SK-N-SH (cell line): ENCODE measurements at places on chromosomes 11 and 22. TPM values are rescaled to one million over a fixed set of nuclear protein-coding genes. Genes with fewer than 3 reads are reported as not detected.
A peak's percentile ranks its signal among the peaks of the same experiment; 100 is the strongest.

C11orf21 gene
- polyA plus RNA-seq = 0.03 and 0.06 TPM in 2 replicates

XNDC1N gene
- polyA plus RNA-seq = 3.4 and 4.5 TPM in 2 replicates

TSGA10IP gene
- polyA plus RNA-seq = not detected in 2 replicates

SHISAL1 gene
- polyA plus RNA-seq = 0.10 and 0.11 TPM in 2 replicates

MRPL40 gene
- polyA plus RNA-seq = 34.9 and 35.7 TPM in 2 replicates

OR52E8 gene
- polyA plus RNA-seq = not detected in 2 replicates

DNA sequence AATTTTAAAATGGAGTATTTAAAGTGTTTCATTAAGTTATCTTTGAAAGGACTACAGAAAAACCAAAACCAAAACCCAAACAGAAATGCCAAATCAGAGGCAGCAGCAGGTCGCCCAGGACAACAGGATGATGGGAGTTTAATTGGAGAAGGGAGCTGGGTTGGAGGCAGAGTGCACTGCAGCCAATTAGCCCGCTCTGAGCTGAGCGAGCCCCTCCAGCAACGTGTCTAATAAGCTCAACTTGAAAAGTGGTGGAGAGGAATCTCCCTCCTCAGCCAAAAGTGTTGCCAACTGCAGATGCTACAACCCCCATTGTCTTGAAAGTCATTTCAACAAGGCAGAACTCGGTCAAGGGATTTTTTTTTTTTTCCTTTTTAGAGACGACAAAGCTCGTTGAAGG is 323.9 kb downstream of the CADM1 start:
- no peaks in the 10 kb centered on the region for H3K27me3 ChIP-seq
- DNase-seq = no peak
- no peak overlapping the region for H3K27ac ChIP-seq
- no peak overlapping the region for H3K4me3 ChIP-seq

GRCh38 chr22:27879923-27880322 is 39.1 kb downstream of the PITPNB start:
- peak; percentile 55 for DNase-seq
- peaks cover 62% of the 10 kb centered on the region for H3K36me3 ChIP-seq
- peaks cover 6% of the 10 kb centered on the region; the same call in 1 of the 2 replicates for H3K4me1 ChIP-seq
- H3K27ac ChIP-seq = no peak overlapping the region

- no peak for DNase-seq
- no peaks in the 10 kb centered on the region for H3K36me3 ChIP-seq
- H3K27ac ChIP-seq = no peak overlapping the region
- H3K27me3 ChIP-seq = no peaks in the 10 kb centered on the region
Observed at GRCh38 chr11:112321501-112322172, 61.0 kb upstream of the PLET1 start.

GRCh38 chr11:20627026-20627425 is 27.6 kb downstream of the SLC6A5 start:
- H3K27ac ChIP-seq = no peak overlapping the region
- H3K36me3 ChIP-seq = no peaks in the 10 kb centered on the region
- no peaks in the 10 kb centered on the region; the same call in 1 of the 2 replicates for H3K4me1 ChIP-seq
- H3K27me3 ChIP-seq = no peaks in the 10 kb centered on the region

- no peak overlapping the region for H3K4me3 ChIP-seq
- no peaks in the 10 kb centered on the region for H3K36me3 ChIP-seq
- peak; percentile 29 for DNase-seq
- H3K27me3 ChIP-seq = no peaks in the 10 kb centered on the region; the same call in 1 of the 2 replicates
- no peak overlapping the region for H3K27ac ChIP-seq
Observed at GRCh38 chr11:45593992-45594391, 71.4 kb downstream of the CHST1 start.

- H3K36me3 ChIP-seq = peaks cover 58% of the 10 kb centered on the region
- H3K4me1 ChIP-seq = no peaks in the 10 kb centered on the region
- no peak overlapping the region for H3K27ac ChIP-seq
- no peak for DNase-seq
- H3K4me3 ChIP-seq = no peak overlapping the region
Observed at GRCh38 chr22:23698094-23698493, 7.3 kb downstream of the RGL4 start.

DNA sequence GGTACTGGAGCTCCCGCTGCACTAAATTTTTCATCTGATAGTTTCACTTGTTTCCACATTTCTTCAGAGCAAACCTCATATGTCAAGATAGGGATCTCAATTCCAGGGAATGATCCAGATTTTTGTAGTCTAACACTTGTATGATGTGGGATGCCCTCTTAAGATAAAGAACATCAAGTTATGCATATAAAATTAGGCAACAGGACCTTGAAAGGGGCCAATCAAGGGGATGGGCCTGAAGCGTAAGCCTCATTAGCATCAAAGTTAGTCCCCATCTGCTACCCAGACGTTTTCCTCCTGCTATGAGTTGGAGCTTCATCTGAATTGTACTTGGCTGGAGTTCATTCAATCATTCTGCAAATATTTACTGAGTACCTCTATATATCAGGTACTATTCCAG is 17.5 kb downstream of the PDGFD start:
- H3K36me3 ChIP-seq = no peaks in the 10 kb centered on the region
- H3K4me3 ChIP-seq = no peak overlapping the region
- DNase-seq = no peak
- H3K27ac ChIP-seq = no peak overlapping the region

DNA sequence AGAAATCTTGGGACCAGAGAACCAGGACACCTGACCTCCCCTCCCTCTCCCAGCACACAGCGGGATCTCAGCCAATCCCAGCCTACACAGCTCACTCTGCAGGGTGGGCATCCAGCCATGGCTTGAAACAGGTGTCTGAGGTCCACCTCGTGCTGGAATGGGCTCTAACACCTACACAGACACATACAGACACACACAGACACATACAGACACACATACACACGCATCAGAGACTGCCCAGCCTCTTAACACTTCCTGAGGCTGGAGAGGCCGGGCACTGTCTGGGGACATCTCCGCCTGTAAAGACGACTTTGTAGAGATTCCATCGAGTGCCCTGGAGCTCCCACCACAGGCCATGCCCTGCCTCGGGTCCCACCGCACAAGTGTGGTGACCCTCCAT is 36.7 kb downstream of the CAPN1 start:
- no peak overlapping the region for H3K27ac ChIP-seq
- H3K4me3 ChIP-seq = no peak overlapping the region
- DNase-seq = no peak
- no peaks in the 10 kb centered on the region for H3K36me3 ChIP-seq
- peaks cover 5% of the 10 kb centered on the region; the same call in 1 of the 2 replicates for H3K4me1 ChIP-seq
- H3K27me3 ChIP-seq = no peaks in the 10 kb centered on the region

DNA sequence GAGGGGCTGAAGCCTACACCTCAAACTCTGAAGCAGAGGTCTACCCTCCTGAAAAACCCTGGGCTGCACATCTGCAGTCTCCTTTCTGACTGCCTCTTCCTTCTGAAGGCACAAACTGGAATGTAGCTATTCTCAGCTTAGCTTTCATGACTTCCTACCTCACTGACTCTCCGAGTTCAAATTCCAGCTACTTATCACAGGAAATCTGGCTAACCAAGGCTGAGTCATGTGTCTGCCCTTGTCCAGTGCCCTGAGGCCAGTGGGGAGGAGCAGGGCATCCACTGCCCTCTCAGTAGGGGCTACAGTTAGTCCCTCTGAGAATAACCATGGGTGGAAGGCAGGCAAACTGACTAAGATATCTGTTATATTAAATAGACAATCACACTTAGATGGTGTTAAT is 29.2 kb downstream of the PDGFD start:
- no peaks in the 10 kb centered on the region for H3K36me3 ChIP-seq
- H3K27ac ChIP-seq = no peak overlapping the region
- H3K27me3 ChIP-seq = no peaks in the 10 kb centered on the region
- DNase-seq = no peak
- H3K4me1 ChIP-seq = no peaks in the 10 kb centered on the region
- H3K4me3 ChIP-seq = no peak overlapping the region

DNA sequence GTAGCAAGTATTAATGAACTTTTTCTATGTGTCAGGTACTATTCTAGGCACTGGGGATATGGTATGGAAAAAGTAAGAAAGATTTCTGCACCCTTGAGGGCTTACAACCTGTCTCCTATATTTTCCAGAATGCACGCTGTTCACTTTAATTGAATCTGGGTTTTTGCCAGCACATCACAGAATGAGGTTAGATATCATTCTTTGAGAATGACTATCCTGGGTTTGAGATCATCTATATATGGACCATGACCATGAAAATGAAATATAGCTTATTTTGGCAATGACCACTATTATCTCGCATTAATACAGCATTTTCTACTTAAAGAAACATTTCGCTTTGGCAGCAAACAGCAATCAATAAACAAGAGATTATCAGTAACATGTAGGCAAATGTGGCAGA is 46.9 kb downstream of the C11orf71 start:
- H3K4me1 ChIP-seq = no peaks in the 10 kb centered on the region
- DNase-seq = no peak
- no peak overlapping the region for H3K4me3 ChIP-seq
- H3K27me3 ChIP-seq = no peaks in the 10 kb centered on the region

DNA sequence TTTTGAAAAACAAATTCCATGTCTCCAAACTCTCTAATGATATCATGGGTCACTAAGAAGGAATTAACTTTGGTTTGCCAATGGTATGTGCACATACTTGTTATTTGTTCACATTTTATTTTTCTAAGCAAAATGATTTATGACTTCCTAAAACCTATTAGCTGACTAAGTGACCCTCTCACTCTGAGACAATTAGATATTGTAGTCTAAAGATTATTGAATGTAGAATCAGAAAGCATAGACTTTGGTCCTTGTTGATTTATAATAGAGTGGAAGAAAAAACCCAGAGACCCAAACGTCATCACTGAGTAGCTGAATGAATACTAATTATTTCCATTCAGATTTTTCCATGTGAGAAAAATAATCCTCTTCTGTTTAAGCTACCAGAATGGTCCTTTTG is 243.5 kb upstream of the ANO3 start:
- no peak for DNase-seq
- H3K4me1 ChIP-seq = no peaks in the 10 kb centered on the region
- H3K27me3 ChIP-seq = no peaks in the 10 kb centered on the region
- H3K4me3 ChIP-seq = no peak overlapping the region
- no peaks in the 10 kb centered on the region for H3K36me3 ChIP-seq

DNA sequence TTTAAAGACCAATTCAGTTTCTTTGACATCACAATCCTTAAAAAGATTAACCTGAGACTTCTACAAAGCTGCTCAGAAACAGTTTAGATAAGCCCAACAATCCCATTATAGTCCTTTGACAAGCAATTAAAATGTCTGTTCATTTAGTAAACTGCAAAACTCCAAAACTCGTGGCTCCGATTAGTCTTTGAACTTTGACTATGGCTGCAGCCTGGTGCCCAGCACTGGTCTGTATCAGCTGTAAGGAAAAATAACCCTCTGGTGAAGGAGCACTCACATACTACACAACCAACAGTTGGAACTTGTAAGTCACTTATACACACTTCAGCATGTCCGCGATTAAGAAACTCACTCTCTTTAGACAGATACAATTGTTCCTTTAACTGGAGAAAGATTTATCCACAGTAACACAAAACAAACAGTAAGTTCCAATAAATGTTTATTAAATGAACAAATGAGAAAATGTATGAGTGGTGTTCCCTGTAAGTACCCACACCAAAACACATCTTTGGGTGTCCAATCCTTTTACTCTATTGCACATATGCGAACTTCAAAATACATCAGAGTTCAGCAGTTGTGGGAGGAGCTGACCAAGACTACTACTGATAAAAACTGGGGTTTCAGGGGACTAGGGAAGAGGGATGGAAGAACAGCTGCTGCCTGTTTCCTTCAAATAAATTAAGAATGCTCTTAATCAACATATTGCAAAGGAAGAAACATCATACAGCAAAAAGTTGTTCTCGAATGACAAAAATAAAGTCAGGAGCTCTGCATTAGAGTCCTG is 36.4 kb downstream of the PITPNB start:
- H3K27me3 ChIP-seq = no peaks in the 10 kb centered on the region
- H3K4me1 ChIP-seq = peaks cover 48% of the 10 kb centered on the region
- DNase-seq = no peak
- no peak overlapping the region; the same call in 1 of the 2 replicates for H3K27ac ChIP-seq

DNA sequence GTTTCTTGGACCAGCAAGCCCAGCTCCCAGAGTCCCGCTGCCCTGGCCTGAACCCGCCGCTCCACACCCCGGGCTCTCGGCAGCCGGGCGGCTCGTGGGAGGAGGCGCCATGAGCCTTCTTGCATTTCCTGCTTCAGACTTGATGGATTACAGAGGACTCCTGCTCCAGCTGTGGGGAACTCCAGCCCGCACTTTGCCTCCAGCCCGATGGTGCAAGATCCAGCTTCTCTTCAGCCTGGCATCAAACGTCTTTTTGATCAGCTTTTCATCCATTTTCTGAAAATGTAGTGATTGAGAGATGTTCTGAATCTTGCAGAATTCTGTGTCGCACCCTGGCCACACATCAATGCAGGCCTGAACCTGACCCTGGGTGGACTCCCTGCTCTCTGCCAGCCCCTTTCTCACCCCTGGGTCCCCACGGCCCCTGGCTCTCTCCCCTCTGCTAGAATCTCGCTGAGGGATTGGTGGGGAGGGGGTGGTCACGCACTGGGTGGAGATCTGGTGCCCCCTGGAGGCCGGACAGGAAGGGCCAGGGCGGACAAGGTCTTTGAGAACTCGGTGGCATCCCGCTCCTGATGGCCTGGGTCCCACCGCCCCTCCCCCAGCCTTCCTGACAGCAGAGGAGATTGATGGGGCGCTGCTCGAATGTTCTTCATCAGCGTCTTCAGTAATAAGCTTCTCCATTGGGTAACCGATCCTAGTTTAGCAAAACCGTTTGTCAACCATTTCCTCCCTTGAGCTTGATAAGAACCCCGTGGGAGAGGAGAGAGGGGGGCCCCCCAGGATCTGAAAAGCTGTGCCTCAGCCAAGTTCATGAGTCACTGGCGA is 12.1 kb upstream of the NFAM1 start:
- DNase-seq = peak; percentile 90
- no peaks in the 10 kb centered on the region for H3K27me3 ChIP-seq
- peak overlapping the region; percentile 52 for H3K4me3 ChIP-seq
- H3K36me3 ChIP-seq = no peaks in the 10 kb centered on the region
